Stimulated activated CD4-positive, alpha-beta T cell treated with anti-CD3 and anti-CD28 coated beads, Interleukin-1b, Interleukin-23, amount 100 ng/mL, for 4 hours (primary cell): ENCODE measurements at places on chromosomes 5 and 9.

- no peak for DNase-seq
Measured at GRCh38 chr9:95434116-95435073, 82.4 kb downstream of the PTCH1 start.

- DNase-seq: no peak
Measured at GRCh38 chr5:150122158-150122510, 33.5 kb downstream of the PDGFRB start.

GRCh38 chr9:136551401-136552116 lies 5.7 kb upstream of the NOTCH1 start:
- no peak for DNase-seq

DNA sequence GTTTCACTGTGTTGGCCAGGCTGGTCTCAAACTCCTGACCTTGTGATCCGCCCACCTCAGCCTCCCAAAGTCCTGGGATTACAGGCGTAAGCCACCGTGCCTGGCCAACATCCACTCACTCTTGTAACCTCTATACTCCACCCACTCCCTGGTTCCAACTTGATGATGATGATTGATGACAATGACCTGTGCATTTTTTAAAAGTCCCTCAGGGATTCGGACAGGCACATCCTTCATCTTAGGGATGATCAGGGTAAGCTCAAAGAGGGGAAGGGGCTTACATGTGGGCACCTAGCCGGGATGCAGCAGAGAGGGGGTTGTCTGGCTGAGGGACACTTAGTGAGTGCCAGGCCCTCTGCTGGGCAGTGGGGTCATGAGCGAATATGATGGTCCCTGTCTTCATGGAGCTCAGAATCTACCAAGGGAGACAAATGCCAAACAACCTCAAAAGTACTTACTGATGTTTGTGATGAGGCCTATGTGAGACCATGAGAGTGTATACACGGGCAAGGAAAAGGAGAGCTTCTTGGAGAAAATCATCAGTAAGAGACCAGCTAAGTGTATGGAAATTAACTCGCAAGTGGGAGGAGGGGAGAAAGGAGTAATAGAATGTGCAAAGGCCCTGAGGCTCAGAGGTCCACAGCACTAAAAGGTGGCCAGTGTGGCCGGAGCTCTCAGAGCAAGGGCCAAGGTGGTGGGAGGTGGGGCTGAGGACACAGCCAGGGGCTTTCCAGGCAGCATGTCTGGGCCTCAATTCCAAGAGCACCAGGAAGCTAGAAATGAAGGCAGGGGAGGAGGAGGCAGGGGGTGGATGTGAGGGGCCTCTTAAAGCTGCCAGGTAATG lies 27.4 kb downstream of the LHX2 start:
- DNase-seq: no peak

DNA sequence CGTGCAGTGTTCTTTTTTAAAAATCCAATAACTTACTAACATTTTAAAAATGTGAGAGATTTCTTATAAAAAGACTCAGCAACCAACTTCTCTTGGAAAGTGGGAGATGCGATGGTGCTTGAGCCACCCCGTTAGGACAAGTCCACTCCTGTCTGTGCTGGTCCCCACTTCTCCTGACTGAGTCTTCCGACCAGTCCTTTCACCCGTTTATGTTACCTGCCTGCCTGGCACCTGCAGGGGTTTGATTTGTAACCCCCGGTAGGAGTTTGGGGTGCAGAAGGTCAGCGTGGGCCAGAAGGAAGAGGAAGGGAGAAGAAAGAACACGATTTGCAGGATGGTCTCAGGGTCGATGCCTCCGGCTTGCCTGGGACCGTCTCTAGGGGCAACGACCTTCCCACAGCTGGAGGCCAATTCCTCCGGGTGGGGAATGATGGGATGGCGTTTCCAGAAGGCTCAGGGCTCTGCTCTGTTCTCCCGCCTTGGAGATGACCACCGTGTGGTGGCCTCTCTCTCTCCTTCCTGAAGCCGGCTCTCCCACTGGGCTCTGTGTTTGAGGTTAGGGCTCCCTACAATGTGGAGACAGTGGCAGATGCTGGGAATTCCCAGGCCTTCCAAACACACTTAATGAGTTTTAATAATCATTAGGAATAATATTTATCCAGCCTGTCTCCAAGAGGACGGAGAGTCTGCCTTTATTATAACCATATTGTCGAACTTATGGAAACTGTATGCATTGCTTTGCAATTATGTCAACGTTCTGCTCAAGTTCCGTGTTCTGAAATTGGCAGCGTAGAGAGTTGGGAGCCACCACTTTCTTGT lies 14.8 kb downstream of the COL27A1 start:
- DNase-seq: no peak

GRCh38 chr9:99971410-99971809 lies 65.0 kb downstream of the STX17 start:
- no peak for DNase-seq

- DNase-seq: no peak
Measured at GRCh38 chr5:127320032-127320965, 29.7 kb downstream of the MEGF10 start.

DNA sequence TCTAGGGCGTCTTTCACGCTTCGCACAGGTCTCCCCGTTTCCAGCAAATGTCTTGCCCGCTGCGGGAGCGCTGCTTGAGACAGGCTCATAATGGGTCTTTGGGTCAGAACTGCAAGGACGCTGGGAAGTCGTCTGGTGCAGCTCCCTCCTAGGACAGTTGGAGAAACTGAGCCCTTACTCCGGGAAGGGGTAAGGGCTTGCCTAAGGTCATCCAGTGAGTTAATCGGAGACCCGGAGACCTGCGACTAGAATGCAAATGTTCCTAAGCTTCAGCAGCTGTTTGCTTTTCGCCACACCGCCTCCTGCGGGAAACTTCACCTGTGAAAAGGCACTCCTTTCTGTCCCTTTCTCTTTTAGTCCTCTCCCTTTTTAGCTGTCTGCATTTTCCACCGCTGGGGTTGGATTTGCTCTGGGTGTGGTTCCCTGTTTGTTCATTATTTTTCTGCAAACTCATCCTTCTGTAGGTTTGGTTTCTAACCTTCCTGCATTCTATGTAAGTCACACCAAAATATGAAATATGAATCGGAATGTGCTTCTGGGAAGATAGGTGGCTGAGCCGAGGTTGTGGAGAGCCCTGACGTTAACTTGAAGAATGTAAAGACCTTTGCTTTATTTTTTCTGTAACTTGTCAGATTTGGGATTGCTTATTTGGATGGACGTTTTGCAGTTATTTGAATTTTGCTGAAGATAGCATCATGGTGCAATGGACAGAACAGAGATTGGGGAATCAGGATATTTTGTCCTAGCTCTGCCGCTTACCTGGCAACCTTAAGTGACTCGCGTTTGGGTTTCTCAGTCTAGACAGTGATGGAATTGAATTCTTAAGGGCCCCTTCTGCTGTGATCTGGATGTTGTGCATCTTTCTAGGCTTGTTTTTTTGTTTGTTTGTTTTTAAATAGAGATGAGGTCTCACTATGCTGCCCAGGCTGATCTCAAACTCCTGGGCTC lies 909 bp downstream of the SLC36A1 start:
- DNase-seq: peak; percentile 2

DNA sequence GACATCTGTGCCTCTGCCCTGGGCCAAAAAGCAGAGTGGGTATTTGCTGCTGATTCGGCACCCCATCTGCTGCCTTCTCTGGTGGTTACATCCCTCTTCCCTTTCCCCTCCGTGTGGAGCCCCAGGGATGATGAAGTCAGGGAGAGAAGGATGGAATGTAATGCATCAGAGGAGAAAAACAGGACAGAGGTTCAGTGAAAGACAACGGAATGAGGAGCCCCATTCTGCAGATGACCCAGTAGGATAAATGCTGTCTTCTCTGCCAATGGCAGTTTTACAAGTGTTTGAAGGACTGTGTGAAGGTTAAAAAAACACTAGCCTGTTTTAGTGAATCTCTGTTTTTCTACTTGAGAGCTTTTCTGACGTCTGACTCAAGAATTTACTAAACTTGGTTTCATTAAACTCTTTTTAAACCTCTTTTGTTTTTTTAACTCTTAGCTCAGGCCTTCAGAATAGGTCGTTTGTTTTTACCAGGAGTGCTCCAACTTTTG lies 86.3 kb downstream of the NLN start:
- DNase-seq: no peak

DNA sequence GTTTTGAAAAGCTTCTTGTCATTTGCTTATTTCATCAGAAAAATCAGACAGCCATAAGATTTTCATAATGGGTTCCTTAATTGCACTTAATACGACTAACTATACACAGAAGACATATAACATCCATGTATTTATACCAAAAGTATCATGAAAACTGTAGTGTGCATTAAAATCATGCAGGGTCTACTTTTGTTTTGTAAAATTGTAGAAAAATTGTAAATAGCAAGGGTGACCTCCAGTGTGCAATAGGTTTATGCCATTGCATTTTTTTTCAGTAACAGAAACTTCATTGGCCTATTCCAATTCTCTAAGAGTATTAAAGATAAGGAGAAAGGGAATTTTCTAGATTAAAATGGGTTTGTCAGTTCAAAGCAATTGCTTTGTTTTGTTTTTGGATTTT lies 307.6 kb downstream of the KIAA0825 start:
- no peak for DNase-seq

GRCh38 chr9:128495296-128495695 lies 9.2 kb upstream of the GLE1 start:
- DNase-seq: no peak

DNA sequence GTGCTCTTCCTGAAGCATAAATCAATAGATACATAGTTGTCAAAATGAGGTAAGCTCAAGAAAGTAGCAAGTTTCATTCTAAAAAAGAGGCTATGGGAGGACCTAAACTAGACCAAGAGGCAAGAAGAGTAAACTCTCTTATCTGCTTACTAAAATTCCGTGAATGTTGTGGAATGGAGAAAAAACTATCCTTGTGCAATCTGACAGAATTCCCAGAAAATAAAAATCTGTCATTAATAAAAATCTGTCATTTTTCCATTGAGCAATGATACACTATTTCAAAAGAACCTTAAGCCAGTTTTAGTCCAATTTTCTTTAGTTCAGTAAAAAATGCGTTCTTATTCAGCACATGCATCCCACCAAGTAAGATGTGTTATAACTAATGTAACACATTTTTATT lies 15.9 kb upstream of the FANCC start:
- DNase-seq: no peak

DNA sequence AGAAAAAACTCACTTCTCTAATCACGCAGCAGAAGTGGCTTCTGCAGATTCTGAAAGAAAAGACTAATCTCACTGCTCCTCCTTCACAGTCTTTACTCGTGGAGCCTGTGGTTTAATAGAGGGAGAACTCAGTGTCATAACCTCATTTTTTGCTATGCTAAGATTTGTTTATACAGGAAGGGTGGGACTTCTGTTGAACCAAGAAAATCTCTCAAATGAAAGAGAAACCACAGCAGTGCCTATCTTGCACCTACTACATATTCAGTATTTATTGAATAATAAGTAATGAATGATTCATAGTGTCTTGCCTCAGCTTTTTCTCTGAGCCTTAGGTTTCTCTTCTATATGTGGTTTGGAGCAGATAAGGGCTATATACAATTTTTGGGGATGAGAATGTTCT lies 136.1 kb upstream of the DMAC1 start:
- no peak for DNase-seq

DNA sequence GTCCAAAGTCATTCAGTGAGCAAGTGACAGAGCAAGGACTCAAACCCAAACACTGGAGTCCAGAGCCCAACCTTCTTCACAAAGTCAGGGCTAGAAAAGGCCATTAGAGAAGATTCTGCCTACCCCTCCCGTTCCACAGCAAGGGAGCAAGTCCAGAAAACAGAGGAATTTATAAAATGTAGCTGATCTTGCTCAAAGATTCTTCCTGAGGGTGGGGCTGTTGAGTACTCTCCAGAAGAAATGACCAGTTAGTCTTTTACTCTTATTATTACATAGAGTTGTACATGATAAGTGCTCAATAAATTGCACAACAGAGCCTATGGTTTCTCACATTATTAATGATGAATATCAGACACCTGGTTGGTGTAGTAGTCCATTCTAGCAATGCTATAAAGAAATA lies 39.3 kb upstream of the HMHB1 start:
- DNase-seq: no peak

GRCh38 chr5:59367791-59368394 lies 525.6 kb downstream of the PDE4D start:
- DNase-seq: peak; percentile 5

DNA sequence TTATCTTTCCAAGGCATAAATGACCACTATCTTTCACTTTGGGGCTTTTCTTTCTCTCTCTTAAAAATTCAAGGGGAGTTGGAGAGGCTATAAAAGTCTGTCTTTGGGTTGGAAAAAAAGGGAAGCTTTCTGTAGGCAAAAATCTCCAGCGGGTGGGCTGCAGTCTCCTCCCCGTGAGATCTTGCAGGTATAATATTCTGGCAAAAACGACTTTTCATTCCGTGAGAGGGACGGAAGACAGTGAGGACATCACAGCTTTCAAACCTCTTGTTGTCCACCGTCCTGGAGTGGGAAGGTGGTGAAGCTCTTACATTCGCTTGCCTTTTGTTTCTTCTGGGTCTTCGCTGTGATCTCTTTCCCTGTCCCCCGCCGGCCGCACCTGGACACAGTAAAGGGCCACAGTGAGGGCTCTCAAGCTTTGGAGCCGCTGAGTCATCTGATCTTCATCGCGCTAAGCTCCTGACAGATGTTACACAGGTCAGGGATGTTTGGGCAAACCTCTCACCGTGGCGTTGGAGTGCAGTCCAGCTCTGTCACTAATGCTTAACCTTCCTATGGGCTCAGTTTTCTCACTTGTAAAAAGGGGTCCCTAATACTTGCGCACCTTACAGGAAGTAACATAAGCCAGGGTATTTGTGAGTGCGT lies 61.9 kb upstream of the MEGF10 start:
- no peak for DNase-seq

DNA sequence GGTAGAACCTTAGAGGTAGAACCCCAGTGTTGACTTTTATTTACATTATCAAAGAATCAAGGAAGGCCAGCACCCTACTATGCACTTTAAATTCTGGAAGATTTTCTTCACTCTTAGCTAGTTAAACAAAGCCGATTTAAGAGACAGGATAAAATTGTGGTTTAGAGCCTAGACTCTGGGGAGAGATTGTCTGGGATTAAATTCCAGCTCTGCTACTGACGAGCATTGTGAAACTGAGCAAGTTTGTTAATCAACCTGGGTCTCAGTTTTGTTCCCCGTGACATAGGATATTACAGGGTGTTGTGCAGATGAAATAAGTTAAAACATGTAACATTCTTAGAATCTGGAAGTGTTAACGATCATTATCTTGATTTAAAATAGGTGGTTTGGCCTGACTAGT lies 83.5 kb downstream of the FEM1C start:
- no peak for DNase-seq

- no peak for DNase-seq
Measured at GRCh38 chr5:80976985-80977384, 16.8 kb downstream of the RASGRF2 start.

GRCh38 chr9:122322553-122322952 lies 48.3 kb upstream of the PTGS1 start:
- DNase-seq: no peak

GRCh38 chr5:176334031-176334770 lies 27.4 kb downstream of the KIAA1191 start:
- no peak for DNase-seq

GRCh38 chr9:91934654-91935053 lies 15.4 kb downstream of the ROR2 start:
- no peak for DNase-seq
